ENCODE measurements at places on chromosomes 7 and 10.

DNA sequence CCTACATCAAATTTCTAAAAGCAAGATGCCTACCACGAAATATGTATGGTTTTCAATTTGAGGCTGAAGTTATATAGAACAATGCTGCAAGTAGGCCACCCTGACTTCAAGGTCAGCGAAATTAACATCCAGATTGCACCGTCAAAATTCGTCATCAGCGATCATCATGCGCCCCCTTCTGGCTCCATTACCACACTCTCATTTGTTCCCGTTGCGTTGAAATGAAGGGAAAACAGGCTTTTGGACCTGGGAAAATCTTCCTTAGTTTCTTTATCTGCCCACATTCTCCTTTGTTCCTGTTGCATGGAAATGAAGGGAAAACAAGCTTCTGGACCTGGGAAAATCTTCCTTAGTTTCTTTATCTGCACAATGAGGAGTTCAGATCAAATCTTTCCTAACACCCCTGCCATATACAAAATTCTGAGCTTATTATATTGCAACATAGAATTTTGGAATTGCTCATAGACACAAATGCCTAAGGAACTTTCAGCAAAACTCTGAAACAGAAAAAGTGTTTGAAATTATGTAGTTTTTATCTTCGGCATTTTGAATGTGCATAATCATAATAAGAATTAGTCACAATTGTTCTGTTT lies 98.2 kb upstream of the PRKCQ start:
- peak; percentile 43 for DNase-seq

GRCh38 chr10:47042199-47042473 lies 130.9 kb downstream of the PTPN20 start:
- DNase-seq, result no peak

DNA sequence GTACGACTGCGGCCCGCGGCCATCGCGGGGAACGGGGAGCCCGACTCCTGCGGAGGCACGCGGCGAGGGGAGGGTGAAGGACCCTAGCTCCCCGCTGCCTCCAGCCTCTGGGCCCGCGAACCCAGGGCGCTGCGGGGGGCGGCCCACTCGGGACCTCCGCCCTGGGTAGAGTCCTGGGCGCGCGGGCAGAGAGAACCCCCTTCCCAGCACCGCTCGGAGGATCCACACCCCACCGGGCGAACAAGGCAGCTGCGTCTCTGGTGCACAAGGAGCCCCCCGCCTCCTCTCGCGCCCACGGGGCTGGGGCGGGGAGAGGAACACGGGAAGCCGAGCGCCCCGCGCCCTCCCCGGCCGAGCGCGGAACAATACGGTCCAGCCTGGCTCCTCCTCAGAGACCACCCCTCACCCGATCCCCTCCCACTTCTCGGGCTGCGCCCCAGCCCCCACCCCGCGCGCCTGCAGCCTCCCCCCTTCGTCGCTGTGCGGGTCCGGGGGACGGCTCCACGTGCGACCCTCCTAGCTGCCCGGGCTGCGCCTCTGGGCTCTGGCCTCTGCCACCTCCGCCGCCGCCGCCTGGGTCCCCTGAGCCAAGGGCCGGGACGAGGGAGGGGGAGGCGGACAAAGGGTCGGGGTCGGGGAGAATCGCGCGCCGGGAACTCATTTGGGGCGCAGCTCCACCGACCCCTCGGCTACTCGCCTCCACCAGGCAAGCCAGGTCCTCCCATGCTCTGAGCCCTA lies at the start of gene WDR86:
WDR86 (minus strand) TSS at position 372 of the 738 bp plus-strand sequence. CDS start 449 bp downstream, outside the sequence.
- peak; percentile 38 for DNase-seq

DNA sequence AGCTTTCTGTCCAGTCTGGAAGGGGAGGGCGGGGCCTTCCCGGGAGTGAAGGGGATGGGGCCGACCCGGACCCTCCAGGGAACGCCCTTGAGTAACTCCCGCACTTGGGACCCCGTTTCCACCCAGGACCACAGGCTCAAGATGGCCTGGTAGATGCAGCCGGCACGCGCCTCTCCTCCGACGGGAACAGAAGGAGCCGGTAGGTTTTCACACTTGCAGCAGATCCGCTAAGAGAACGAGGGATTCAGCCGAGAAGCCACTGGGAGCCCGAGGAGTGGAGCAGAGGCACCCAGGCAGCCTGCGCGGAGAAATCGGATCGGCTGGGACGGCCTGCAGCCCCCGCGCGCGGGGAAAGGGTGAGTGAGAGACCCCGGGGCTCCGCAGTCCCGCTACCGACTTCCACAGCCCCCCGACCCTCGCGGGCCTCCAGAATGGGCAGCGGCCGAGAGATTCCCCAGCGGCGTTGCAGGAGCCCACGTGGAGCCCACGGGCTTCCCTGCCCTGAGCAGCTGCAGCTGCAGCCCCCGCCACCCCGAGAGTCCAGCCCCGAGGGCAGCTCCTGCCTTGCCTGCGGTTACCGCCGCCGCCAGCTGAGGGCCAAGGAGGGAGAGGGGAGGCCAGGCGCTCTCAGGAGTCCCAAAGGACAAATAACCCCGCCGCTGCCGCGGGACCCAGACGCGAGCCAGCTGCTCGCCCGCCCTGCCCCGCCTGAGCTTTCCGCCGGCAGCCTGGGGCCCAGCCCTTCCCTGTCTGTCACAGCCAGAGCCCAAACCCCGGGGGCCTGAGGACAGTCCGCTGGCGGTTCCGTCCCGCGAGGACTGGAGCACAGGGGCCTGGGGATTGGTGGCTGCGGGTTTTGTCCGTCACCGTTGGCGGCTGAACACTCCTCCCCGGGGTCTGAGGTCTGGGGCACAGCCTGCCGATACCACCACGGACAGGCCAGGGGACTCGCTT lies 21.8 kb downstream of the IFT22 start:
- no peak for DNase-seq

- DNase-seq, result no peak
Observed at GRCh38 chr10:62632071-62632809, 172.3 kb upstream of the ADO start.

DNA sequence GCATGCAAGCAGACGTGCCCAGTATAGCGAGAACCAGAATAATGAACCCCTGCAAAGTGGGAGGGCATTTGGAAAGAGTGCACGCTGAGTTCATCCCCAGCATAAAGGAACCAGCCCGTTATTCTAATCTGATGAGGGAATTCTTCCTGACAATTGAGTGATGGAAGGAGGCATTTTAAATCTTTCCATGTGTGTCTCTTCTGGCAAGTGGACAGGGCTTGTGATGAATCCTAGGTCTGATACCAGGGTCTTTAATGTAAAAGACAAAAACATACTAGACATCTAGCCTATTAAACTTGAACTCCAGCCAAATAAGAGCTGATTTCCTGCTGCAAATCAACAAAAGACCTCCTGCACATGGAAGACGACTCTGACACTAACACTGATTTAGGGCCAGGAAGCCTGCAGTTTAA lies 301.2 kb downstream of the DPP6 start:
- no peak for DNase-seq

DNA sequence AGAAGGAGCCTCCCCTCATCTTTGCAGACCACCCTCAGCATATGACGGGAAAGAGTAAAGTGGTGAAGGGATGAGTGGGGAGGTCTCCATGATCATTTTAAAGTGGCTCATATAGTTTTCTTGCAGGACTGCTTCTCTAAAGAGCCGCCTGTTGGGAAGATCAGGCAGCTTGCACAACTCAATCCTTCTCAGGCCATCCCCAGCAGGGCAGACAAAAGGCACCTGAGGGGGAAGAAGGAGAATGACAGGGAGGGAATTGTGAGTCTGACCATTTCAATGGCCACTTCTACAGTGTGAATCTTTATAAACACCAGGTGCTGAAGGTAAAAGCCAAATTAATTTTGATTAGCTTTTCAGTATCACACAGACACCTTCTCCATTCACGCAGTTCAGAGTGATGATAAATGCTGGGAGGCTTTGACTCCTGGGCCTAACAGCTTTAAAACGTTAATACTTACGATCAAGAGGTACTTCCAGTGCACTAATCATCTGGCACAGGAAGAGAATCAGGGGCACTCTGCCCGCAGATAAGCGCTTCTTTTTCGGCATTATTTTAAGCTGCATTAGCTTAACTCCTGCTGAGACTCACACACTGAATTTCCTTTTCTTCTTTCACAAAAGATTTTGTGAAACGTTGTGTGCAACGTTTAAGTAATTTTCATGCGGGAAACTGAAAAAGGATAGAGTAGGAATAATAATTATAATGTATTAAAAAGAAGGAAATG lies 109.5 kb upstream of the LAMB4 start:
- no peak for DNase-seq

- DNase-seq, result no peak
Observed at GRCh38 chr10:103078309-103078615, 114.8 kb downstream of the NT5C2 start.

DNA sequence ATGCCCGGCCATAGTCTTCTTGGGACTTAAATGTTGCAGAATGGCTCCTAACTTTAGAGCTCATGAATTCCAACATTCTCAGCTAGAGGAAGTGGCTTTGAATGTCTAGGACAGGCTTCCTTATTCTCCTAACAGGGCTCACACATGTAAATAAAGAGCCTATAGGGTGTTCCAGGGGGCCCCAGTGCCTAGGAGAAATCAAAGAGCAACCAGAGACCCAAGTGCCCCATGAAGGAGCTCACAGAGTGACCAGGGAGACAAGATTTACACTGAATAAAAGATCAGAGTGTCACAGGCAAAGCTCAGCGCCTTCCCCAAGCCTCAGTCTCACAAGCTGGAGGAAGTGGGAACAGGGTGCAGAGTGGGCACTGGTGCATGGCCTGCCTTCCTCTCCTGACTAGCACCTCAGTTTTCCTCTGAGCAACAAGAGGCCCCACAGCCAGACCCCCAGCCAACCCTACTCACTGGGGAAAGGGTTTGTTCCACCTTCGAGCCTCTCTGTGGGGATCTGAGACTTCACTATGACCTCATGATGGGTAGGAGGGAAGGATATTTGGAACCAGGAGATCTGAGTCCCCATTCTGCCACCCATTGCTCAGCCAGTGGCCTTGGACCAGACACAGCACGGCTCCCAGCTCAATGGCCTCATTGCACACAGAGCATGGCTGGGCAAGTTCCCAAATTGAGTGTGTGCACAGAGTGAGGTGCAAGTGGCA lies 16.0 kb downstream of the TMEM273 start:
- DNase-seq, result no peak

GRCh38 chr7:35268953-35269352 lies 15.1 kb upstream of the TBX20 start:
- no peak for DNase-seq

DNA sequence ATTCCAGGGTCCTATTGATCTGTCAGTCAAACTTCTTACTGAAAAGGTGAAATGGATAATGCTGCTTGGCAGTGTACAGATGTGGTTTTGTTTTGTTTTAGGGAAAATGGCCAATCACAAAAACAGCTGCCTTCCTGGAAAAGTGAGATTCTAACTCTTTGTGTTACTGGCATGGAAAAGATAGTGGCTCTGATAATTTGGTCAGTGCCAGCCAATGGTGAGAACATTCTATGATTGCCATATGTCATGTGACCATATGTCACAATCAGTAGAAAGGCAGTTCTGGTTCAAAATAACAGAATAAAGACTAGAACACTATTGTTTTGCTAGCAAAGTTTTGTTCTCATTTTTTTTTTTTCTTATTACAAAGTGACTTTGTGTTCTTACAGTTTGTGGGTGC lies 139.2 kb upstream of the CCDC6 start:
- no peak for DNase-seq

GRCh38 chr7:75040512-75040911 lies 33.1 kb downstream of the RCC1L start:
- no peak for DNase-seq

DNA sequence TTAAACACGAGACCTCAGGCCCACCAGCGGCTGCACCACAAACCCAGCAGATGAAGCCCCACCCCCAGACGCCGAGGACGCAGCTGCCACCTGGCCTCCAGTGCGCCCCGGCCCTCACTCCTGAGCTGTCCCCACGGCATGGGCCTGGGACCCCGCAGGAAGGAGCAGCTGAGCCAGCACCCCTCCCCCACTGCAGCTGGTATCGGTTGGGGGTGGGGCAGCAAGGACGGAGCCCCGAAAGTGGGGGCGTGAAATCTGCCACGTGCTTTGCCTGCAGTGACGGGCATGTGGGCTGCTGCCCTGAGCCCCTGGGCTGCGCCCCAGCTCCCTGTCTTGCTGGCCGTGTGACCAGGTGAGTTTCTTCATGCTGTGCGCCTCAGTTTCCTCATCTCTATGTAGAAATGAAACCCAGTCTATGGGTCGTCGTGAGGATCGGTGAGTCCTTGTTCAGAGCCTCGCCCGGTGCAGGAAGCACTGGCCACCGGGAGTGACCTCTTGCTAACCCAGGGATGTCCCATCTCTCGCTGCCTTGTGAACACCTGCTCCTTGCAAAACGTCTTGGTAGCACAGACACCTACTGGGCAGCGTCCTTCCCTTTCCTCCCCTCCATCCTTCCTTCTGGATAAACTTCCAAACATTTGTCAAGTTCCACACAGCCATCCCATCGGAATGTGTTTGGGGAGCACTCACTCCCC lies 32.0 kb downstream of the CFAP46 start:
- DNase-seq, result no peak

Data from T-helper 17 cell (primary cell).